ENCODE measurements at places on chromosomes 12 and 14.

GRCh38 chr14:74732387-74732786, 19.4 kb downstream of the FCF1 start:
- no peak for DNase-seq

- no peak for DNase-seq
Measured at GRCh38 chr12:122659579-122659978, 43.6 kb downstream of the HCAR2 start.

DNA sequence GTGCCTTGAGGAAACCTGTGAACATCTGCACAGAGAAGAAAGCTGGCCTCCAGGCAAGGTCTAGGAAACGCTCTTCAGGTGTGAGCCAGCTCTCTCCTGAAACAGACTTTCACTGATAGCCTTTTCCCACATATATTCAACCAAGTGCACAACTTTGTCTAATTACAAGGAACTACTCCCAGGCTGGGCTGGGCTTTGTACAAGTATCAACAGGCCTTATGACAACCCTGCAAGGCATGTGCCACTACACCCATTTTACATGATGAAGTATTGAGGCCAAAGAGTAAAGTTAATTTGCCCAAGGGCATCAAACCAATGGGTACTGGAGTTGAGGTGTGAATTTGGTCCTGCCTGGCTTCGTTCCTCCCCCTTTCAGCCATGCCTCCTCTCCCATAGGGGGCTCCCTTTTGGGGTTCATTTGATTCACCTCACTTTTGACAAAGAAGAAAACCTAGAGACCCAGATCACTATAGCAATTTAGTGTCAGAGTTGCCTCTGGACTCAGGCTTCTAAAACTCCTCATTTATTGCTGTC, 2.1 kb downstream of the CSRP2 start:
- no peak for DNase-seq

DNA sequence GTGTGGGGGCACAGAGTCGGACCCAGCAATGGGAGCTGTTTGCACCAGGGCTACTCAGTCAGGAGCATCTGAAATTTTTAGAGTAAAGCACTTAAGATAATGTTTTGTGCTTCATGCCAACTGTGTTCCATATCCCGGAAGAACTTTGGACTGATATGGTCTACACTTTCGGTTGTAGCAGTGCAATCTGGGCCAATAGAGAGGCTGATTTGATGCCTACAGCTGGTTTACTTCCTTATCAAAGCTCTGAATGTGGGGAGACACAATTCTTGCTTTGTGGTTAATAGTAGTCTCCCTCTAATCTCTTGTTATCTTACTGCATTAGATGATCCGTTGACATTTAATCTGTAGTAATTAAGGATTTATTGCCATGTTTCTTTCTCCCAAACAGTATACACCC, 7.8 kb upstream of the VDR start:
- DNase-seq = no peak

DNA sequence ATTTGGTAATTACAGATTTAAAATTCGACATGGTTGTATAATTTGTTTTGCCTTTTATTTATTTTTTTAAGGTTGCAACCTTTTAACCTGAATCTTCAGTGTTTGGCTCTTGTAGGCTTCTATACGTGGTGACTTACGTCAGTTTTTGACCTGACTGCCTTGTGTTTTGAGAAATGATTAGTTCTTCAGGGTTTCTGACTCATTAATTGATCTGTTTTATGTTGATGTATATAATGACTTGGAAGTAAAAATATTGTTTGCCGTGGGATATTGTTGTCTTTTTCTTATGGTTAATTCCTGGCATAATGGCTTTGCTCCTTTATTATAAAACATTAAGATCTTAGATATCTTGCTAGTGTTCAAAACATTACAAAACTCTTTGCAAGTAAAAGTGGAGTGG, 2.5 kb downstream of the RASSF8 start:
- DNase-seq = no peak

DNA sequence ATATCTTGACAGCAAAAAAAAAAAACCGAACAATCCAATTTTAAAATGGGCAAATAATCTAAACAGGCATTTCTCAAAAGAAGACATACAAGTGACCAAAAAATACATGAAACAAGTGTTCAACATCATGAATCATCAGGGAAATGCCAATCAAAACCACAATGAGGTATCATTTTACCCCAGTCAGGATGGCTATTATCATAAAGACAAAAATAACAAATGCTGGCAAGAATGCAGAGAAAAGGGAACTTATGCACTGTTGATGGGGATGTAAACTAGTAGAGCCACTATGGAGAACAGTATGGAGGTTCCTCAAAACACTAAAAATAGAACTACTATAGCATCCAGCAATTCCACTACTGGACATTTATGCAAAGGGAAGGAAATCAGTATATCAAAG, 448.2 kb downstream of the RGS6 start:
- no peak for DNase-seq

DNA sequence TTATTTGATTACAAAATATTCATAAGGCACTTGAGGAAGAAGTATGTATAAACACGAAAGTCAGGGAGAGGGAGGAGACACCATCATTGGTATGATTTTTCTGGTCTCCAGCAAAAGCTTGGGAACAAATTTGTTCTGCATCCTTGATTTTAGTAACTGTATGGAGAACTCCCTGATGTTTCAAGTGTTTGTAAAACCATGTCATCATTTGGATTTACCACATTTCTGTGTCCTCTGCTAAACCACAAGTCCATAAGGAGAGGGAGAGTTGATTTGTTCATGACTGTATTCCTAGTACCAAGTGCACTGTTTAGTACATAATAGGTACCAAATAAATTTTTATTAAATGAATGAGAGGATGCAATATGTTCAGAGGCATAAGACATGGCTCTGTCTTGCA, 181.1 kb downstream of the BTG1 start:
- no peak for DNase-seq

GRCh38 chr12:131046813-131047788, 93.4 kb downstream of the ADGRD1 start:
- DNase-seq = no peak

DNA sequence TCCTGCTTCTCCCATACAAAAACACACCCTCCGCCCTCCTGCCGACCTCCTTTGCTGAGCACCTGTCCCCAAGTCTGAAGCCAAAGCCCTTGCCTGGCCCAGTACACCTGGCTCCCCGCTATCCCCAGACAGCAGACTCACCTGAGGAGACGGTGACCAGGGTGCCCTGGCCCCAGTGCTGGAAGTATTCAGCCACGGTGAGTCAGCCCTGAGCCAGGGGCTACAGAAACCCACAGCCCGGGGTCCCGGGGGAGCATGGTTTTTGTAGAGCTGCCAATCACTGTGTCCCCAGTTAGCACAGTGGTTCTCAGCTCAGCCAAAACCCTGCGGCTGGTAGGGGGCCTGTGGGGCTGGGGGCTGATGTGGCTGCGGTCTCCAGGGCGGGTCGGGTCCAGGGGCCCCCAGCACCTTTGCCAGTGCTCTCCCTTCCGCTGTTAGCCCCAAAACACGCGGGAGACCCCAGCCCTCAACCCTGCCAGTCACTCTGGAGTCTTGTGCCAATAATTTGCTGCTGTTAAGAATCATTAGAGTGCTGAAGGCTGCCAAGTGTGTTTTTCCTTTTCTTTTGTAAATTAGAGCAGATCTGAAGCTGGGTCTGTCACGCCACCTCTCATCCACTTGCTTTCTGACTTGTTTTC, 339.0 kb downstream of the TMEM121 start:
- DNase-seq = no peak

DNA sequence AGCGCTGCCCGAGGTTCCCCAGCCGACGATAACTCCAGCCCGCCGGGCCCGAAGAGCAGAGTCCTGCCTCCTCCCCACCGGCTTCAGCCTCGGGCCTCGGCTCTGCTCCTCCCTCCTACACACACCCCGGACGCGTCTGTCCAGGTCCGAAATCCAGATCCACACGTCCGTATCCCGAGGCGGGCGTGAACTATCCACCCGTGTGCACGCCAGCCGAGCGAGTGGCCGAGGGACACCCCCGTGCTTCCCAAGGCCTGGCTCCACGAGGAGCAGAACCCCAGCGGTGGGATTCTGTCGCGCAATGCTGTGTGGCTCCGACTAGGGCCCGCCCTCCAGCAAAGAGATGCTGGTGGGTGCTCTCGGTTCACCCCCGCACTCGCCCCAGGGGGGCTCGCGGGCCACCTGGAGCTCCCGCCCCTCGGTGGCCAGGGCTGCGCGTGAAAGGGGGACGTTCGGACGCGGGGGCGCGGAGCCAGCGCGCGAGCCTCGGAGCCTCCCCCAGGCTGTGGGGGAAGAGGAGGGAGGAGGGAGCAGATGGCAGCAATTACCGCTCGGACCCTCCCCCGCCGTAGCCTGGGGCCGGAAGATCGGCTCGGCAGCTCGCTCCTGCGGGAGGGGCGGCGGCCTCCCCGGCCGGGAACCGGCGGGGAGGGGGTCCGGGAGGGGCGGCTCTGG, 18.9 kb upstream of the ANKRD33 start:
- peak; percentile 45 for DNase-seq

- no peak for DNase-seq
Measured at GRCh38 chr14:67515386-67516079, 17.6 kb upstream of the PLEKHH1 start.

DNA sequence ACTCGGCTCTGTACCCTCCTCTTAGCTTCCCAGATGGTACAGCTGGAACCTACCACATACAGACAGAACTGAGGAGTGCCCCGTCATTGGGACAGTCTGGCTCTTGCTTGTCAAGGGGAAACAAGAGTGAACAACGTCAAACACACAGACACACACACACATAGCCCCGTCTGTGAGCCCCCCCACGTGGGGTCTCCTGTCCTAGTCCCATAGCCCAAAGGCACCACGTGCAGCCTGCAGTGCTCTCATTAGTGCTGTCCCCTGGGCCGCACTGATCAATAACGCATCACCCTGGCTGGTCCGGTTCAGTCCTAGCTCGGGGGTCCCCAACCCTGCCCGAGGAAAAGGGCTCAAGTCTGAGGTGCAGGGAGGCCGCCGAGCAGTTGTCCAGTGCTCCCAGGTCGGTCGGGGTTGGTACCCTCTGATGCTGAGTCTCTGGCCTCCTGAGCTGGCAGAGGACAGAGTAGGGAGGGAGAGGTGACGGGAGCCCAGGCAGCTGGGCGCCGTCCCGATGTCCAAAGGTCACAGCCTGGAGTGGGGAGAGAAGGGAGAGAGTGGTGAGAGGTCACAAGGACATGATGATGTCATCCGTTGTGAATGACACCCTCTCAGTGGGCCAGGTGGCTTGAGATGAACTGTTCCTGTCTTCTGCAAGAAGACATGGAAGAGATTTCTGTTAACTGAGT, 105.4 kb upstream of the NOS1 start:
- no peak for DNase-seq

DNA sequence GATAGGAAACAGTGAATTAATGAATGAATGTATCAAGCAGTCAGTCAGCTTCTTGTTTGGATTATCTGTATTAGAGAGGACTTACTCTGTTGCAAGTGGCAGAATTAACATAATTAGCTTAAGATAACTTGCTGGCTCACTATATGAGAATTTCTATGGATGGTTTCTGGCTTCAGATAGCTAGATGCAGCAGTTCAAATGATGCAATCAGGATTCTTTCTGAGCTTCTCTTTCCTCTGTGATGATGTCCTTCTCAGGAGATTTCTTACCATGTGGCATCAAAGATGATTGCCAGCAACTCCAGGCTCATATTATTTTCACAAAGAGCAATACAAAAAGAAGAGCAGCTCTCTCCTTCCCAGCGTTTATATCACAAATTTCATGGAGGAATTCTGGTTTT, 30.7 kb downstream of the FRMD6 start:
- peak; percentile 73 for DNase-seq

All from fibroblast of skin of abdomen (primary cell).